AG20443 (cell line): ENCODE measurements at places on chromosomes 16 and 17.
A peak's percentile ranks its signal among the peaks of the same experiment; 100 is the strongest.

DNA sequence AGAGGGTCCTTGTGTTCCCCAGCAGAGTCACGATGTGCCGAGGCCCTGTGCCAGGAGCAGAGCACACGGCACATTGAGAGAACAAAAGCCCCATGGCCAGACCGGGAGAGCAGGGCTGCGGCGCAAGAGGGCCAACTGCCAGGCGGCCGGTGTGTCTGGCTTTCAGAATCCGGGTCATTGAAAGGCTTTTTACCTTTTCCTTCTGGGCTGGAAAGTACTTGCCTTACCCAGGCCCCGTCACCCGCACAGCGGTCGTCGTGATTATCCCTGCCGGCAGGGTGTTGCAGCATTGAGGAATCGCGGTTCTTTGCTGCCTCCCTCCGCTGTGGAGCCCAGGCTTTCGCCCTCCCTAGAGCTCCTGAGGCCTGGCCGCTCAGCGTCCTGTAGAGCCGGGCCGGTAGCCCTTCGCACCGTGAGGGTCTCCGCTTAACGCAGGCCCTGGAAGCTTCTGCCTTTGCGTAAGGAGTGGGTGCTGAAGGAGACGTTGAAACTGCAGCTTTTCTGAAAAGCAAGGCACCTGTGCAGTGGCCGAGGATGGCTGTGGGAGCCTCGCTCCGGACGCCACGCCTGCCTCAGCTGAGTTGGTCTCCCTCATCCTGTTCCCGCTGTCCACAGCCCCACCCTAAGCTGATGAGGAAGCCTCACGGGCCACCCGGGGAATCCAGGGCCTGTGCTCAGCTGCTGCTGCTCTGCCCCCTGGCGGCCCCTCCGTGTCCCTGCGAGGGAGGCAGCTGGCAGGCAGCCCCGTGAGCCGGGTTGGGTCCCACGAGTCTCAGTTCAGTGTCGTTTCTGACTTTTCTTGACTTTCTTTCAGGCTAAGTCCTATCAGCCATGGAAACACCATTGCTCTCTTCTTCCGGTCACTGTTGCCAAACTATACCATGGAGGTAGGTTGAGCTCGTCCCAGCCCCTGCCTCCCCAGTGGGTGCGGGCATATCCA, 8.6 kb upstream of the MC1R start:
- peak; percentile 91 for DNase-seq

DNA sequence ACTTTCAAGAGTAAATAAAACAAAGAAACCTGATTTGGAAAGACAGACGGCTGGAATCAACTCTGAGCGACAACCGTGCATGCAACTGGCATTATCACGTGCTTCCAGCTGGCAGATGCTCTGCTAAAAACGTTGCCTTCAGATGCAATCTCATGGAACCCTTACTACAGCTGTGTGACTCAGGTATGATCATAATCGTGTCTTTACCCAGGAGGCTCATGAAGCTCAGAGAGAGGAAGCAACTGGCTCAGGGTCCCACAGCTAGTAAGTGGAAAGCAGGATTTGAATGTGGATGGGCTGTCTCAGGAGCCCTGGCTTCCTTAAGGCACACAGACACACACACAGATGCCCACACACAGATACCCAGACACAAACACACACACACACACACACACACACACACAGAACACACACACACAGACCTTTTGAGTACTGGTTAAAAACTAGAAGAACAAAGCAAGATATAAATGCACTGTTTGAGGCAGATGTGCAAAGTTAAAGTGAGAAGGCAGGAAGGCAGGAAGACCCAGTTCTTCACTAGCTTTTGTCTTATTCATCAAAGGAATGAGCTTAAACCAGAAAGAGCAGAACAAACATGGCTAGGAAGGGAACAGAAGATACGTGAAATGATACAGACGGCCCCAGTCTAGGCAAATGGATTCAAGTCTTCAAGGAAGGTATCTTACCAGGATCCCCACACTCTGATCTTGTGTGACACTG, 275.2 kb downstream of the MAF start:
- no peak for DNase-seq

DNA sequence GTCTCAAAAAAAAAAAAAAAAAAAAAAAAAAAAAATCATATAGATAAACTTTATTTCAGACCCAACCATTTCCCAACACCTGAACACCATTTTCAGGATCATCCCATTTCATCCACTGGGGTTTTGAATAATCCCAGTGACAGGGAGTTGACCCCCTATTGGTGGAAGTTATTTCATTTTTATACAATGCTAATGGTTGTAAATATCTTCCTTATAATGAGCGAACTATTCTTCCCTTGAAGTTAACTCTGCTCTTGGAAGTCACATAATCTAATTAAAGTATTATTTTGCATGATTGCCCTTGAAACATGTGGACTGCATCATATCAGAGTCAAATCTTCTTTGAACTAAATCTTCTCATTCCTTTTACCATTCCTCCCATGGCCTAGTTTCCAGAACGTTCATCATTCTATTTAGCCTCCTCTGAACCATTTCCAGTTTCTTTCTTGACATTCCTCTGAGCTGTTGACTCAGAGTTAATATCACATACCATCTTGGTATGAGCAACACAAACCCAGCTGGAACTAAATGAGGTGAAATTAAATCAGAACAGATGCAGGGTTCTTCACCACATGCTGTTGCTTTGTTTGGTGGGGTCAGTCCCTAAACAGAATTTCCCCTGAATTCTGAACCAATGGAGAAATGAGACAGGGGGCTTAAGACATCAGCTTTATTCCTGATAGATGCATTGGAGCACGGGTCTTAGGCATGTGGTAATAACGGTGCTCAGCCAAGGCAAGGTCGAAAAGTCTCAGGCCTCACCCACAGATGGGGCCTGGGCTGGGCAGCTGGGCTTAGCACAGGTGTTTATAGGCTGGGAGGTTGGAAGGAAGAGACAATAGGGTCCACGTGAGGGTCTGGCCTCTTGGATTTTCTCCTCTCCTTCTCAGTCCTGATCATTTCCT, 8.9 kb downstream of the HSD17B2 start:
- peak; percentile 76 for DNase-seq

GRCh38 chr16:31094088-31094423, 541 bp downstream of the VKORC1 start:
- no peak for DNase-seq

DNA sequence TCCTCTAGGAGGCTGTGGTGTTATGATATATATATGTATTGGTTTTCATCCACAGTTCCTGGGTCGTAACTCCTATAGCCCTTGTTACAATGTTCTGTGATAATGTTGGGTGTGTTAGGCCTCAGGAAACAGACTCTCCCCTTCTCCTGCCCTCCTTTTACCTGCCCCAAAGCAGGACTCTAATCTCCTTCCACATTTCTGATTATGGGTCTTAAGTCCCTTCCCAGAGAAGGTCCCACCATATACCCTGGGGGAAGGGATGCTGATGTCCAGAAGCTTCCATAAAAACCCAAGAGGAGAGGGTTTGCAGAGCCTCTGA, 450 bp upstream of the C1QBP start:
- DNase-seq: no peak
